Mucosa of descending colon (tissue), 3 donors: ENCODE measurements at places on chromosomes 13 and 19. TPM values are rescaled to one million over a fixed set of nuclear protein-coding genes. Genes with fewer than 3 reads are reported as not detected.

Gene ZNF628
- 11.1 TPM for total RNA-seq

Gene SRRM5
- 0.63 TPM for total RNA-seq

GRCh38 chr13:34730961-34731360, 211.1 kb upstream of the NBEA start:
- no peak for DNase-seq

GRCh38 chr19:38650911-38651584, 3.6 kb downstream of the ACTN4 start:
- no peak for DNase-seq

DNA sequence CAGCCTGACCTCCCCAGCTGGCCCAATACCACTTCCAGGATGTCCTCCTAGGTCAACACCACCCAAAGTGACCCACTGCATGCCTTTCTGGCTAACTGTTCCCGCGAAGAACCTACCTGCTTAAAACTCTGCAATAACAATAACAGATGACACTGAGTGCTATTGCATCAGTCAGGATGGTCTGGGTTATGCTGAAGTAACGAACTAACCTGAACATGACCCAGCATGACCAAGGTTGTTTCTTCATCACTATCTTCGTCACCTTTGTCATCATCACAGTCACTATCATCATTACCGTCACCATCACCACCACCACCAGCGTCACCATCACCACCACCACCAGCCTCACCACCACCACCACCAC, 10.6 kb upstream of the FXYD3 start:
- no peak for DNase-seq

GRCh38 chr13:47478985-47479384, 522.1 kb downstream of the SUCLA2 start:
- no peak for DNase-seq
